Thyroid gland (tissue), 4 donors: ENCODE measurements at places on chromosomes 7 and 10.

DNA sequence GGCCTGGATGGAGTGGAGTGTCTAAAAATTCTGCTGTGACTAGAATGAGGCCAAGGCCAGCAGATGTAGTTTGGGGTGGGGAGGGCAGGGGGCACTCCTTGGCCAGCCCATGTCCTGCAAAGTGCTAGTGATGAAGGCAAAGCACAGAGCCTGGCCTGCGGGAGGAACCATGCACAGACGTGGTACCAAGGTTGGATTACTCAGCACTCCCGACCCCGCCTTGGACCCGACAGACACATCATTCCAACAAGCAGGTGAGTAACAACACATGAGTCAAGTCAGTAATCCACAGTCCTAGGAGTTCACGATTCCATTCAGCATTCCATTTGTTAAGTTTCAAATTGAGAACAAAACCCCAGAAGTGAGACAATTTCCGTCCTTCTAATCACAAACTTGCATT, 317.3 kb downstream of the TCERG1L start:
- DNase-seq: no peak

DNA sequence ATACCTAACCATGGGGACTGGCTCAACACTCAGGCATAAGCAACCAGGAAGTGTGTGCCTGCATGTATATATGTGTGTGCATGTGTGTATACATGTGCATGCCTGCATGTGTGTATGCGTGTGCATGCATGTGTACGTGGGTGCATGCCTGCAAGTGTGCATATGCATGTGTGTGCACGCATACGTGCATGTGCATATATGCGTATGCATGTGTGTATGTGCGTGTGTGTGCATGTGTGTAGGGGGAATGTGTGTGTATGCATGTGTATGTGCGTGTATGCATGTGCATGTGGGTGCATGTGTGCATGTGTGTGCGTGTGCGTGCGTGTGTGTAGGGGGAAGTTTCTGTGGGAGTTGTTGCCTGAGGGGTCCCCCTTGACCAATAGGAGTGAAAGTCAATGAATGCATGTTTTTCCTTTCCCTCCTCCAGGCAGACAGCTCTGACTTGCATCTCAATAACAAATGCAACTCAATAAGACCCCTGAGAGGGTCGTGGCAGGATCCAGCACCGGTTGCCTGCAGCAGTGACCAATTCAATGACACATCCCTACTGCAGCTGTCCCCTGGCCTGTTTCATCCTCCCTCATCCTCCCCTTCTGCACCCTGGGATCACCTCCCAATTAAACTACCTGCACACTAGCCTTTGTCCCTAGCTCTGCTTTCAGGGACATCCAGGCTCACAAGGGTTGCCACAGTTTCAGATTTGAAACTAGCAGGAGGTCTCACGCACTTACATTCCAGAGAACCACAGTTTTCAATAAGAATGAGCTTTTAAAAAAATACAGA, 27.0 kb upstream of the FZD8 start:
- DNase-seq: no peak

- no peak for DNase-seq
Observed at GRCh38 chr7:38801786-38802185, 107.2 kb downstream of the VPS41 start.

GRCh38 chr7:128961030-128961659, 23.4 kb downstream of the IRF5 start:
- no peak for DNase-seq

GRCh38 chr10:73167458-73167782, 388 bp downstream of the ECD start:
- DNase-seq: no peak

DNA sequence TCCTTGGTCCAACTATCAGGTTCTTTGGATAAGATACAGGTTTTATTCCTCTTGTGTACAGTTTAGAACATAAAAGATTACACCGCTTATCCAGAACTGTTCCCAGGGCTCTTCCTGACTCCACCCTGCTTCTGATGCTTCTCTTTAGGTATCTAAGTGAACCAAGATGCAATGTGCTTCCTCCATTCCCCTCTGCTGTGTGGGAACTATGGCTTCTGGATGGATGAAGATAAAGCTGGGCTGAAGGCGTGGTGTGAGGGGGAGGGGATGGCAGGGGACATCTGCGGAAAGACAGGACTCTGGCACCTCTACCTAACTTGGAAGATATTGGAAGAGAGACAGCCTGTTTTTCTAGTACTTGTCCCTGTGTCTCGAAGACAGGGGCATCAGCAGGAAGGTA, 209.9 kb upstream of the TBX20 start:
- no peak for DNase-seq

- no peak for DNase-seq
Observed at GRCh38 chr7:80773787-80774508, 135.5 kb downstream of the CD36 start.
